Bone marrow (tissue), 2 donors: ENCODE measurements at places on chromosomes 3 and 15.

DNA sequence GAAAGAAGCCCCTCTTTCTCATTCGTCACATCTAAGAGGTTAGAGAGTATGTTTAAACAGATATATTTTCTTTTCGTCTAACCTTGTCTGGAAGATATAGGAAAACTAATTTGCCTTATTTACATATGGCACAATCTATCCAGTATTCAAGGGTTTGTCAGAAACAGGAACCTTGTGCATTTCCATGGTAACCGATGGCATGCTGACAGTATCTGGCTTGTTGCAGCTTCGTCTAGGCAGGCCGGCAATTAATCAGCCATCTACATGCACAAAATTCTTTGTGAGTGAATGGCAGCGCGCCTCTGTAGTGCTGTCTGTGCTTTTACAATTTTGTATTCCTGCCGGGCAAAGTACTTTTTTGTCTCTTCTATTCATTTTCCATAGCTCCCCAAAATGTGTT lies 294.0 kb upstream of the SOX2 start:
- DNase-seq = no peak

- DNase-seq = no peak
Measured at GRCh38 chr3:117052395-117052794, 342.8 kb downstream of the TUSC7 start.

- DNase-seq = no peak
Measured at GRCh38 chr3:15743587-15744009, 54.2 kb downstream of the ANKRD28 start.

GRCh38 chr3:27185231-27185989 lies 183.8 kb downstream of the NEK10 start:
- DNase-seq = no peak

- no peak for DNase-seq
Measured at GRCh38 chr3:172447611-172448579, at the start of gene GHSR. GHSR (minus strand) TSS chr3:172448456; CDS start chr3:172448413, 43 bp downstream.

GRCh38 chr15:92611995-92612745 lies 43.4 kb downstream of the FAM174B start:
- no peak for DNase-seq

DNA sequence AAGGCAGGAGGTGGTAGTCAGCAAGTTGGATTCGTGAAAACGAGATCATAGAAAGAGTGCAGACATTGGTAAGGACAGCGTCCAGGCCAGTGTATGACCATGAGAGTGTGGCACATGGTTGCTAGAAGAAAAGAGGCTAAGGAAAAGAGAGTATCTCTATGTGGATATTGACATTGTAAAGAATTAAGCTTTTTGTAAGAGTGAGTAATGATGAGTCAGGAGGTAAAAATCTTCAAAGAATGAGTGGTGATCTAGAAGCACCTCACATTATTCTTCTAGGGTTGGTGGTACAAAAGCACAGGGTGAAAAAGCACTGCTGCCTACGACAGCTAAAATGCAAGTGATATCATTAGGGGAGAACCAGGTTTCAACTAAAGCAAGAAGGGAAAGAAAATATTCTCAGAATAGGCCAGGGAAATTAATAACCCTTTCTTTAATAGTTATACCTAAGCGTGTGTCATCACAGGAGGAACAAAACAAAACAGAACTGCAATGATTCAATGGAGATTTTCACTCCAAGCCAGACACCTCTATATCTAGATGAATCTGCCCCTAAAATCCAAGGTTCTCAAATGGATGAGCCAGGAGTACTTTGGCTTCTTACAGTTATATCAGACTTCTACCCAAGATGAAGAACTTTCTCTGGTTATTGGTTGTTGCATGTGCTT lies 884.7 kb downstream of the NAALADL2 start:
- DNase-seq = no peak

DNA sequence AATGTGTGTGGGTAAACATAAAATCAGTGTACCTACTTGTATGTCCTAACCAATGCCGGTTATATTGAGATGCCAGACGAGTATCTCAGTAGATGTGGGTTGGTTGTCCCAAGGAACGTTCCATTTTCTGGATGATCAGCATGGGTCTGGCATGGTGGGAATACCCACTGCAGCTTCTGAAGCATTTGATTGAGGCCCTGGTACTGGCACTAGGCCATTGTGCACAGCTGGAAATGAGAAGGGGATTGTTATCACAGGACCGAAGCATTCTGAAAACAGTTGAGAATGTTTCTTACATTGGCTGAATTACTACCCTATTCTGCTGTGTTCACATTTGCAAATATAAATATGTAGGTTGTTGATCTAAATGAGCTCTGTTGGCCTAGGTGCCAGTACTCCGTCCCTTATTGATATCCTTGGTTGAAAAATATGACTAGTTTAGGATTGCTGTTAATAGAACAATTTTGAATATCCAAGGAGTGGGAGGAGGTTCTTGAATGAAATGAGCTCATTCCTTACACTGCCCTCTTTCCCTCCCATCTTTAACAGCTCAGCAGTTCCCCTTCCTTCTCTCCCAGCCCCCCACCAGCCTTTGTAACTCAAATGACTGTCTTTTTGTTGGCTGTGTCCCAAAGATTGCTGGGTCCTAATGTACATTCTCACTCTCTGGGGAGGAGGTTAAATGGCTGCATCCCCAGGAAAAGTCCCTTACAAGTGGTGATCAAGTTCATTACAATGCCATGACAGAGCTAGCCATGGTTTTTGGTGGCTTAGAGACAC lies 293.3 kb upstream of the TPM1 start:
- no peak for DNase-seq

DNA sequence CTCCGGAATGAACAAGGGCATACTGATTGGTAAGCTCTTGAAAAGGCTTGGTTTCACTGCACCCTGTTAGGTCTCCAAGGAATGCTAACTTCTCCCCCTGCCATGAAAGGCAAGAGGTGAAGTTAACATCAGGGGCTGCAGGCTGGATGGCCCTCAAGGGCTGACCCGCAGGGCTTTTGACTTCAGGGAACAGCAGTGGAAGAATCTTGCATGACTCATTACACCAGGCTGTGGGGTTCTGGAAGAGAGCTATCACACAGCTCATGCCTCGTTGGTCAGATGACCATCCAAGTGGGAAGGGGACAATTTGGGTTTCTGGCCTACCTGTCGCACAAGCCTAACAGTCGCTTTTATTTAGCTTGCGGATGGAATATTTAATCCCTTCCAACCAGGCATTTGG lies 23.6 kb upstream of the ATG7 start:
- no peak for DNase-seq

DNA sequence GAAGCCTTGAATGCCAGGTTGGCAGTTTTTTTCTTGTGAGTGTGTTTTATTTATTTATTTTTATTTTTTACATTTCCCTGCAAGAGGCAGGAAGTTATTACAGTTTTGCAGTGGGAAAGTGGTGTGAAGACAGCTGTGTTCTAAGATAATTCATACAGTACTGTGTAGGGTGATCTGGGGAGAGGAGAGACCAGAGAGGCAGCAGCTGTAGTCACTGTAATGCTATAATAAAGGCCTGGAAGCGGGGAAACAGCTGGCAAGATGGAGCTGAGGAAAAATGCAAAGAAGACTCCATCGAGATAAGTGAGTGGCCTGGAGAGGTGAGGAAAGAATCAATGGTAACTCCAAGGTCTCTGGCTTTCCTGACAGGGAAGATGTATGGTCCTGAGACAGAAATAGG lies 23.1 kb downstream of the CNTN3 start:
- no peak for DNase-seq
